ENCODE measurements at places on chromosomes 6 and 20.

- DNase-seq = no peak
These were observed 10.0 kb upstream of the HLA-DQA1 start for GRCh38 chr6:32627249-32627648.

DNA sequence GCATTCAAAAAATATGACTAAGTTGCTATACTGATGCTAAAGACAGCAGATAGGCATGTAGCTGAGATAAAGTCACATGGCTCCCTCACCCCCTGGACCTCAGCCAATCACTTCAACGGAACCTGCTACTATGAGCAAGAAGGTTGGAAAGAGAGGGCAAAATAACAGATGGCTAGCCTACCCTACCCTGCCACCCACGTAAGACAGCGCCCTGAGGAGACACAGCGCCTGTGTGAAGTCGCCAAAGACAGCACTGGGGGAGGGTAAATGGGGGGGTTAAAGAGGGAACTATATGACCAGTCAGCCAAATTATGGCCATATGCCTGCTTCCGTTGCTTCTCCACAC is 163.2 kb downstream of the RALGAPA2 start:
- no peak for DNase-seq

GRCh38 chr6:164998297-164998696 is 311.1 kb downstream of the C6orf118 start:
- DNase-seq = no peak

GRCh38 chr6:107441682-107442081 is 17.7 kb downstream of the PDSS2 start:
- DNase-seq = no peak

- DNase-seq = no peak
These were observed 9.9 kb upstream of the ID4 start for GRCh38 chr6:19827247-19827646.

DNA sequence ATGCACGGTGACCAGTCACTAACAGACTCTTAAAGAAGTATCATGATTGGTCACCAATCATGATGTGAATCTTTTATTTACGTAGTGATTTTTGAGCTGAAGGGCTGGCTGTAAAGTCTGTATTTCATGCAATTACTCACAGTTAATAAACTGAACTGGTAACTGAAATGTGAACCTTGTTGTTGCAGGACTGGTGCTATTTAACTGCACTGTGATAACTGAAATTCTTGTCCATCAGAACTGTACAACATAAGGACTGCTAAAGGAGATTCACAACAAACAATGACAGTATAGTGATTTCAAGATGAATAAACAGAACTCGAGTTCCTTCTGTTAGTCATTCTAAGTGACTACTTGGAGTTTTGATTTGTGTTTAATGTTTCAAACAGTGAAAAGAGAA is 316.6 kb downstream of the TPBG start:
- DNase-seq = no peak

DNA sequence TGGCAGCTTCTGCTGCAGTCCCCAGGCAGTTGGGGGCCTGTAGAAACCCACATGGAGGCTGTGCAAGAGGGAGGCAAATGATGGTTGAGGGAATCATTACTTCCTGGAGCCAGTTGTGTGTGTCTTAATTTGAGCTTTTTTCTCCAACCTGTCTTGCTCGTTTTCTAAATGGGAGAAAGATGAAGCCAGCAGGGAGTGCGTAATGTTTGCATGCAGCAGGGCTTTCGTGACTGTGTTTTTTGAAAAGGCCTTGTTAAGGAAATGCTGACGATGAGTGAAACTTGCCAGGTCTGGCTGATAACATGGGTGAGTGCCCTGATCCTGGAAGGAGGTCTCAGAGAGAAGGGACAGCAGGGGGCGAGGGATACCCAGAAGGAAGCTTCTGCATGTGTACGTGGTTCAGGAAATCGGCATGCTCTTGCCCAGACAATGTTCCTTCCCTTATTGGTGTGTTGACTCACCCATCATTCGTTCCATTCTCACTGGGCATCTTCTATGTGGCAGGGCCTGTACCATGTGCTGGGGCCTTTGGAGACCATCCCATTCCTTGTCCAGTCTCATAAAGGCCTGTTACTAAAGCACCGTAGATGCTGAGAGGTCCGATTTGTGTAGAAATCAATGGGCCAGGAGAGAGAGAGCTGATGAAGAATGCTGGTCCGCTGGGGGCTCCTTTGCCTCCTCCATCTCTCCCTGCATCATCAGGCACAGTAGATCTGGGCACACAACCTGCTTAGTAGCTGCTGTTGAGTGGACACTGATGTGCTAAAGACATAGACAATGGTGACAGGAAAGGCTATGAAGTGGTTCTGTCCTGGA is 27.4 kb downstream of the GLP1R start:
- DNase-seq = no peak

GRCh38 chr20:38067717-38068365 is 34.3 kb downstream of the RPRD1B start:
- DNase-seq = no peak

GRCh38 chr20:1108437-1108920 is 9.9 kb upstream of the PSMF1 start:
- DNase-seq = no peak

- DNase-seq = no peak
These were observed 138.7 kb downstream of the FOXO3 start for GRCh38 chr6:108699290-108700041.

DNA sequence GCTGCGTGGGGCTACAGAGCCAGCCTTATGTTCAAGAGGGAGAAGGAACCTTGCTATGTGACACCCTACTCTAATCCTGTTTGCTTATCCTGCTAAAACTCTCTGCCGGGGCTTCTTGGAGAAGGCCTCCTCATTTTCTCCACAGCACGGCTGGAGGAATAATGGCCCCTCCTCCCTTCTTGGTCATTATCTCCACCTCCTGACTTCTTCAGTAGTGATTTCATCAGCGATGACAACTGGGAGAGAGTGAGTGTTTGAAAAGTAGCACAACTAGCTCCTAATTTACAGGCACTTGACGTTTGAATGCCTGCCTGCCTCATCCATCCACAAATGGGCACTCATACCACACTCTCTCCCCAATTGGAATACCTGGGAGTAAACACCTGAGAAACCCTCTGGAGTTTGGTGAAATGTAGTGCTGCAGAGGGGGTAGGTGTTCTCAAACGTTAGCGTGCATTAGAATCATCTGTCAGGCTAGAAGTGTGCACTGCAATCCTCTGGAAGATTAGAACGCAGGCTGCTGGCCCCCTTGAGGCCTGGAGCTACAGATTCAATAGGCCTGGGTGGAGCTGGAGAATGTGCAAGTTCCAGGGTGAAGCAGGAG is 148.5 kb downstream of the FOXC1 start:
- no peak for DNase-seq

- no peak for DNase-seq
These were observed 1.2 kb downstream of the UQCC1 start for GRCh38 chr20:35410613-35411012.

DNA sequence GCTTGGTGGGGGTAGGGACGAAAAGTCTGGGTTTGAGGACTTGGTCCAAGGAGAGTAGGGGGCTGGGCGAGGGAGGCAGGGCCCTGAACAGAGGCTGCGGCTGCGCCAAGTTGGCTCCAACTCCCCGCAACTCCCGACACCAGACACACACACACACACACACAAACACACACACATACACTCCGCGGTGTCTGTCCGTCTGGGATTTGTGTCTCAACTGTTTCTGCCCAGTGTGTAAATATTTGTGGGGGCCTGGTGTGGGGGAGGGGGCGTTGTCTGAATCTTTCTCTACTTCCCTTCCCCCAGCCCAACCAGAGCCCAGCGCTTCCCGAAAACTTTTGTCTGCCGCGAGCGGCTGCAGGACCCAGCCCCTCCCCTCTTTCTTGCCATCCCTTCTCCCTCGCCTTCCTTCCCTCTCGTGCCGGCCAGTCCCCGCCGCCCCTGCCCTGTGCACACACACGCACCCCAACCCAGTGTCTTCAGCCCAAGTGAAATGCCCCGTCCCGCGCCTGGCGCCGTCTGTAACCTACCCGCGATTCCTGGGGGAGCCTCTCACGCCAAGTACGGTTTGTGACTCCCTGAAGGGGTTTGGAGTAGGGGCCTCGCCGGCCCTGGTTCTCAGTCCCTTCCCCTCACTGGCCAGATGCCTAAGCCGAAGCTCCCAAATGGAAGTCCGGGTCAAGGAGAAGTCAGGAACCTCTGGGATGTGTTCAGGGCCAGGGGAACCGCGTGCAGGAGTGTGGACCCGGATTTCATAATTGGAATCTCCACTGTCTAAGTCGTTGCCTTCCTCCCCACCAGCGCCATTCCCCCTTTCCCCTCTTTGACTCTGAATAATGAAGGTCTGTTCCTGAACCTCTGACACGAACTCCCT is 904 bp downstream of the MDFI start:
- no peak for DNase-seq

DNA sequence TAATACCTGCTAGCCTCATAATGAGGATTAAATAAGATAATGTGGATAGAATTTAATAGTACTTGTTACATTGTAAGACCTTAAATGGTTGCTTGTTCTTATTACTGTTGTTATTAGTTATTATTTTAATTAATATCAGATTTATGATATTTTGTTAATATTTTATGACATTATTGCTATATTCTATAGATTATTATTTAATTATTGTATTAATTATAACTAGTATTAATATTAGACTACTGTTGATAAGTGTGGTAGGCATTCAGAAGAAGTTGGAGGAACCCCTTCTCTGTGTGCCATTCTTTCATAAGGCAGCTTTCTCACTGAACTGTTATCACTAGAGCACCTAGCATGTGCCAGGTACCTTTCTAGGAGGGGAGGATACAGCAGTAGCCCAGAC is 2.6 kb upstream of the NEDD9 start:
- DNase-seq = no peak

DNA sequence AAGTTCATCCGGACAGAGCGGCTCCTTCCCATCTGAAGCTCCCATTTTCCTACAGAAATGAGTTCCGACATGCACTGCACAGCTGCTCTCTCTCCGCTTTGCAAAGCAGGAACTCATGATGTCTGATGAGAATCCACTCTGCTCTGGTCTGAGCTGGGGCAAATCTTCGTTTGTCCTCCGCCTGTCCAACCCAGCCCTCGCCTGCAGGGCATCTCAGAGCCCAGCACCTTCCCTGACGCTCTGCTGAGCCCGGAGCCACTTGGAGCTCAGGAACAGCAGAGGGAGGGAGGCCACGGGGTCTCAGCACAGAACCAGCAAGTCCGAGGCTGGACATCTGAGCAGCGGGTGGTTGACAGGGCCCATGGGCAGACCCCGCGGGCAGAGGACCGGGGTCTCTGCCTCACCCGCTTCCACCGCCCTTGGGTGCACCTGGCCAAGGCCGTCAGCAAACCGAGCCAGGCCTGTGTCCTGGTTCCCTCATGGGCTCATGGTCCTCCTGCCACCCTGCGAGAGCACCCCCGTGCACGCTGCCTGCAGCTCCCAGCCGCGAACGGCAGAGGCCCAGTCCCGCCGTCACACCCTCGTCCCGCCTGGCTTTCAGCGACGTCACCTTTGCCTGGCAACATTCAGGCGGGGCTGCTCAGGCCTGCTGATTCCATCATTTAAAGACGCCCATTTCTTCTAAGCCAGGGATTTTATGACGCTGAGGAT is 78.5 kb upstream of the BHLHE23 start:
- DNase-seq = no peak

DNA sequence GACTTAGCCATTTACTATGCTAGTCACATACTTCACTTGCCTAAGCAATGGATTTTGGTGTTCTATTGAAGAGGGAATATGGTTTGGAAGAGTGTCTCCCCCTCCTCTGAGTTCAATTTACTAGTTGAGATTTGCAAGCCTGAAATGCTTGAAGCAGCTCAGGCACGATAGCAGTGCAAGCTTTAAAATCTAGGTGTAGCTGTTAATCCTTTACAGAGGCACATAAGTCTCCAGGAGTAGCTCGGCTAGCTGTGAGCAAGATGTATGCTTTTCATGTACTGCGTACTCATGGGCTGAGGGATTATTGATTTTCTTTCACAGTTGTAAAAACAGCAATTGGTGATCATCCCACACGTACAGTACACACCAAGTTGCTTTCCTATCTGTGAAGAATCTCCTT is 726 bp downstream of the FLRT3 start:
- no peak for DNase-seq

DNA sequence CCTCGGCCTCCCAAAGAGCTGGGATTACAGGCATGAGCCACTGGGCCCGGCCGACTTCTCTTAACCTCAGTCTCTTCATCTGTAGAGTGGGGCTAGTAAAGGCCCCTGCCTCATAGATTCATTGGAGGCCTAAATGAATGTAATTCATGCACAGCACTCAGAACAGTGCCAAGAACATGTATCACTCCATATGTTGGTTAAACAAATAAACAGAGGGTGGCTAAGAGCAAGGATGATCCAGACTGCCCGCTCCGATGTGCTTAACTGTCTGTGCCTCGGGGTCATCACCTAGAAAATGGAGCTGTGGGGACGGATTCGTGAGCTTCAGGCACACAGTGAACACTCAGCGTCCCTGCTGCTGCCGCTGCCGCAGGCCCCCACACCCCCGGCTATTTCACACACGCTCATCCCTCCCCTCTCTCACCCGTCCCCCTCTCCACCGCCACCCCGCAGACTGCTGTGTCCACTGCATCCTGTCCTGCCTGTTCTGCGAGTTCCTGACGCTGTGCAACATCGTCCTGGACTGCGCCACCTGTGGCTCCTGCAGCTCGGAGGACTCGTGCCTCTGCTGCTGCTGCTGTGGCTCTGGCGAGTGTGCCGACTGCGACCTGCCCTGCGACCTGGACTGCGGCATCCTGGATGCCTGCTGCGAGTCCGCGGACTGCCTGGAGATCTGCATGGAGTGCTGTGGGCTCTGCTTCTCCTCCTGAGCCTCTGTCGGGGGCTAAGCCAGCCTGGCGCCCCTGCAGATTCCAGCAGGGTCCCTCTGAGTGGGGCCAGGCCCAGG is 14.8 kb downstream of the MDFI start:
- no peak for DNase-seq

GRCh38 chr6:83169106-83169505 is 24.0 kb downstream of the PGM3 start:
- DNase-seq = no peak

- DNase-seq = no peak
These were observed 96.2 kb downstream of the THBS2 start for GRCh38 chr6:169157197-169158148.

GRCh38 chr6:56497240-56497639 is 145.4 kb downstream of the DST start:
- no peak for DNase-seq

- DNase-seq = no peak
These were observed 261.4 kb upstream of the JARID2 start for GRCh38 chr6:14984519-14984853.

DNA sequence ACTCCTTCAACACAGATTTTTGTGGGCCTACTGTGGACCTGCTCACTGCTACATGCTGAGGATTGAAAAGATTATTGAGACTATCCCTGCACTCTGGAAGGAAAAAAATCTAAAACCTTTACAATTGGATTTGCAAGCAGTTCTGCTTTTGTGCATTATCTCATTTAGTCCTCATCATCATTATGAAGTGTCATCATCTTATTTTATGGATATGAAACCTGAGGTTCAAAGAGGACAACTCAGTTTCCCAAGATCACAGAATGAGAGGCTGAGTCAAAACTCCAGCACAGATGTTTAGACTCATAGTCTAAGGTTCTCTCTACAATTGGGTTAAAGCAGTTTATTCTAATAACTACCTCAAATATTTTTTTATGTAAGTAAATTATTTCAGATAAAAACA is 160.2 kb upstream of the MARCKS start:
- DNase-seq = no peak
